Midbrain (tissue), 1 donor: ENCODE measurements at places on chromosomes 13 and 19.

DNA sequence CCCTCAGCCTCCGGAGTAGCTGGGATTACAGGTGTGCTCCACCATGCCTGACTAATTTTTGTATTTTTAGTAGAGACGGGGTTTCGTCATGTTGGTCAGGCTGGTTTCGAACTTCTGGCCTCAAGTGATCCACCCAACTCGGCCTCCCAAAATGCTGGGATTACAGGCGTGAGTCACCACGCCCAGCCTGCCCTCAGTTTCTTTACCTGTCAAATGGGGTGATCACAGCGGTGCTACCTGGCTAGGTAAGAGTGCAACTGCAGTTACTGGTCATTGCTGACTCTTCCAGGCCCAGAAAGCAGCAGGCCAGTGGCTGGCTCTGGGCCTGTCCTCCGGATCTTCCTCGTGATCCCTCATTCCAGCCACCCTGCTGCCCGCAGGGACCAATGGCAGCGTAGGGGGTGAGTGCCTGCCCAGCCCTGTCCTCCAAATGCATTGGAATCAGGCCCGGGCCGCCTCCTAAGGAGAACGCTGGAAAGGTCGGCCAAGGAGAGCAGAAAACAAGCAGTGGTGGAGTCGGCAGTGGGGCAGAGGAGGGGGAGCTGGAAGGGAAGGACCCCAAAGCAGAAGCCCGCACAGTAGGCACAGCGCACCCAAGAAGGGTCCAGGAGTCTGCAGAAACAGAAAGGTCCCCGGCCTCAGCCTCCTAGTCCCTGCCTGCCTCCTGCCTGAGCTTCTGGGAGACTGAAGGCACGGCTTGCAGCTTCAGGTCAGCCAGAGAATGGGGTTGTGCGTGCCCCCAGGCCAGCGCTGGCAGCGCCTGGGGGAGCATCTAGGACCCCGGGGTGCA is 1.8 kb upstream of the SLC27A1 start:
- DNase-seq: peak; percentile 62

DNA sequence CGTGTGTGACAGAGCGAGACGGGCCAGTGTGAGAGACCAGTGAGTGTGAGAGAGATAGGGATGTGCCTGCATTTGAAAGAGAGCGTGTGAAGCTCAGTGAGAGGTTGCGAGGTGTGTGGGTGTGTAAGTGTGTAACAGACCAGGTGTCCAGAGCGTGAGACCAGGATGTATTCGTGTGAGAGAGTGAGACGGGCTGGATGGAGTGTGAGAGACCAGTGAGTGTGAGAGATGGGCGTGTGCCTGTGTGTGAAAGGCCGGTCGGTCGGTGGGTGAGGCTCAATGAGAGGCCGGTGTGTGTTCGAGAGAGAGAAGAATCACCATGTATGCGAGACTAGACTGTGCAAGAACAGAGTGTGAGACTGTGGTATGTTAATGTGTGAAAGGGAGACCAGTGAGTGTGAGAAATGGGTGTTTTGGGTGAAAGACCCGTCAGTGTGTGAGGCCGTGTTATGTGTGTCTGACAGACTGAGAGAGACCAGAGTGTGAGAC is 679 bp downstream of the ZNF471 start:
- no peak for DNase-seq

GRCh38 chr13:91360246-91360751 is 12.8 kb downstream of the MIR17HG start:
- no peak for DNase-seq

DNA sequence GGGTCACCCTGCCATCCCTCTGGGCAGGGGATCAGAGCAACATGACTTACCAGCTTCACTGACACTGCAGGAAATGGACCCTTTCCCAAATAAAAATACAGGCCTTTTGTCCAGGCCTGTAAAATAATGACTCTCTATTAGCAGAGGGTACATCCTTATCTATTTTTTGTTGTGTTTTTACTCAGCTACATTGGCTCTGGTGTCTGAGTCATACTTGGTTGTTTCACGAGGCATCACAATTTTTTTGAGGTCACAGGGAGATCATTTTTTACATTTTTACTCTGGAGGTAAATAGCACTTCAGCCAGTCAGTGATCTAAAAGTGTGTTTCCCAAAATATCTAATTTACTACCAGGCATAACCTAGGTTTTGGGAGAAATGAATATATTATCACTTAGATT is 6.9 kb upstream of the HTR2A start:
- DNase-seq: no peak

GRCh38 chr19:53594811-53595509 is 36.8 kb upstream of the DPRX start:
- no peak for DNase-seq

DNA sequence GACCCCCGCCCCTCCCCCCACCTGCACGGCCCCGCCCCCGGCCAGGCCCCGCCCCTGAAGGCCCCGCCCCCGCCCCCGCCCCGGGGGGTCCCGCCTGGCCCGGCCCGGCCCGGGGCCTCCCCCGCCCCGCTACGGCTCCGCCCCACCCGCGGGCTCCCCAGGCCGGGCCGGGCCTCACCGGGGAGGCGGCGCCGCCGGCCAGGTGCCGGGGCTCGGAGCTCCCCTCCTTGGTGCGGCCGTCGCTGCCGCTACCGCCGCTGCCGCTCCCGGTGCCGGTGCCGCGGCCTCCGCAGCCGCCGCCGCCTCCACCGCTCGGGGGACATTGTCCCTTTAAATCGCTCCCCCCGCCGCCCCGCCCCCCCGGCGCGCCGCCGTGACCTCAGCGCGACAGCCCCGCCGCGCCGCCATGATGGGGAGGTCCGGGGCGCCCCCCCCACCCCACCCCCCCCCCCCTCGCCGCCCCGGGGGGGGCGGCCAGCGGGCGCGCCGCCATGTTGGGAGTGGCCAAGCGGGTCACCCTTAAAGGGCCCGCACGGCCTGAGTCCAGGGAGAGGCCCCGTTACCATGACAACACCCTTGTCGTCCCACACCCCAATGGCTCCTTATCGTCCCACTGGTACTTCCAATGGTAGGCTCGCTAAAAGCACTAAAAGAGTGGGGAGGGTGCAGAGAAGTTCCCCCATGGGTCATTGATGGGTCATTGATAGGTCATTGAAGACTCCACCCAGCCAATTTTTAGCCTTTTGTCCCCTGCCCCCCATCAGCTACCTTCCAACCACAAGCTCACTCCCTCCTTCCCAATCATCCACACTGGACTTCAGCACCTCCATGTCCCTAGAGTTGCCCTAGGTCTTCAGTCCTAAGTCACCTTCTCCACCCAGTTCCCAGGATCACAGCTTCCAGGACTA is at the start of gene WIZ:
Gene WIZ (minus strand): TSS at position 337 of the 908 bp plus-strand sequence. CDS start 1,649 bp downstream, outside the sequence.
- DNase-seq: peak; percentile 38

- peak; percentile 29 for DNase-seq
These were observed 13.5 kb upstream of the TLE5 start for GRCh38 chr19:3075605-3076431.

DNA sequence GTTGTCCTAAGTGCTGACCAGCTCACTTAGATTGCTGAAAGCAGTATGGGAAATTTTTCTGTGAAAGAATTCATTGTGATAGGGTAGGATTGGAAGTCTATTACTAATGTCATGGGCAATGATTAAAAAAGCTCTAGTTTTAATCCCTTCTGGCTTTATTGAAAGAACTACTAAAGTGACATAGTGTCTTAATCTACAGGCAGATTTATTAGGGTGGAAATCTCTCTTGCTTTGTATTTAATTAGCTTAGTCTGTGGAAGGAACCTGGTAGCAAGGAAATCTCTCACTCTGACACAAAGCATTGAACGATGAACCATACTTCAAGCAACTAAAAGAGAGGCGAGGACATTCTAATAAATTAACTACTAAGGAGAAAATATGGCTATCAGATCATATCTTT is 1029.2 kb upstream of the PCDH20 start:
- no peak for DNase-seq

- no peak for DNase-seq
These were observed 1636.1 kb downstream of the SLITRK5 start for GRCh38 chr13:89307278-89307677.

- no peak for DNase-seq
These were observed 3.6 kb downstream of the CILP2 start for GRCh38 chr19:19541616-19542015.

GRCh38 chr13:38685974-38686576 is 802 bp upstream of the FREM2 start:
- DNase-seq: peak; percentile 27

GRCh38 chr13:79775830-79776229 is 294.9 kb downstream of the NDFIP2 start:
- DNase-seq: peak; percentile 74

- DNase-seq: no peak
These were observed 69.2 kb downstream of the PIBF1 start for GRCh38 chr13:72850959-72851677.

GRCh38 chr13:29581666-29582065 is 13.8 kb downstream of the SLC7A1 start:
- DNase-seq: no peak

- DNase-seq: no peak
These were observed 1690.7 kb downstream of the UQCRFS1 start for GRCh38 chr19:27522223-27522622.

GRCh38 chr19:47749326-47749725 is 4.0 kb downstream of the NOP53 start:
- no peak for DNase-seq
